ENCODE measurements at places on chromosomes 3 and 15.

GRCh38 chr3:43268636-43269035 is 17.7 kb upstream of the SNRK start:
- DNase-seq = no peak

GRCh38 chr3:47324278-47324865 is 41.6 kb downstream of the KLHL18 start:
- peak; percentile 76 for DNase-seq

DNA sequence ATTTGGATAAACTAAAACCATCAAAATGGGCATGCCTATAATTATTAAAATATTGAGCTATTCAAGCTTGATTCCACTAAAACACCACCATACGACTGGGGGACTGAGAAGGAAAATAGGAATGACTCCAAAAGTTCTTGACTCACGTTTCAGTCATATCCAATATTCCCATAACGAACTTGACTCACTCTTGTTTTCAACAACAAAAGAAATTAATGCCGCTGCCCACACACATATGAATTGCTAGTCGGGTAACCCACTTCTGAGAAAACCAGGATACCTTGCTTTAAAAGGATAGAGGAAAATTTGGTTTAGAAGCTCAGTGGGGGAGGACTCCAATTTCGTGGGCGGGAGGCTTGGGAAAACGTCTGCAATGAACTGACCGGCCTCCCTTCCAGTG is 5.2 kb downstream of the HTR3C start:
- no peak for DNase-seq

- DNase-seq = no peak
These were observed 192.4 kb upstream of the PEX5L start for GRCh38 chr3:180229113-180229512.

DNA sequence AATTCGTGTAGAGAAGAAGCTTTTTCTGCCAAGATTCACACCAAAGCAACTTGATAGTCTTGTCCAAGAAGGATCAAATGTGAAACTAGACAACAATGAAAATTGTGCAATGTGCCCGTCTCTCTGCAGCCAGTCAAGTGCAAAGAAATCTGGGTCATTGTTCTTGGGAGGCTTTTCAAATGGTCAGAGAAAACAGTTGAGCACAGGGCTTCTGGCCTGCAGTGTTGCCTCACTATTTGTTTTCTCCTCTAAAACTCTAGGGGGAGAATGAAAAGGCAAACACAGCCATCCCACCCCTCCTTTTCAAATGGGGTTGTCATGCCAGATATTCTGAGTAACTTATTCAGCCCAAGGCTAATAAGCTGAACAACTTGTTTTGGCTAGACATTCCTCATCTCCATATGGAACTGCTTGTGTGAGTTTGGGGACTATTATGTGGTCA is 417.6 kb upstream of the CDIN1 start:
- DNase-seq = no peak

DNA sequence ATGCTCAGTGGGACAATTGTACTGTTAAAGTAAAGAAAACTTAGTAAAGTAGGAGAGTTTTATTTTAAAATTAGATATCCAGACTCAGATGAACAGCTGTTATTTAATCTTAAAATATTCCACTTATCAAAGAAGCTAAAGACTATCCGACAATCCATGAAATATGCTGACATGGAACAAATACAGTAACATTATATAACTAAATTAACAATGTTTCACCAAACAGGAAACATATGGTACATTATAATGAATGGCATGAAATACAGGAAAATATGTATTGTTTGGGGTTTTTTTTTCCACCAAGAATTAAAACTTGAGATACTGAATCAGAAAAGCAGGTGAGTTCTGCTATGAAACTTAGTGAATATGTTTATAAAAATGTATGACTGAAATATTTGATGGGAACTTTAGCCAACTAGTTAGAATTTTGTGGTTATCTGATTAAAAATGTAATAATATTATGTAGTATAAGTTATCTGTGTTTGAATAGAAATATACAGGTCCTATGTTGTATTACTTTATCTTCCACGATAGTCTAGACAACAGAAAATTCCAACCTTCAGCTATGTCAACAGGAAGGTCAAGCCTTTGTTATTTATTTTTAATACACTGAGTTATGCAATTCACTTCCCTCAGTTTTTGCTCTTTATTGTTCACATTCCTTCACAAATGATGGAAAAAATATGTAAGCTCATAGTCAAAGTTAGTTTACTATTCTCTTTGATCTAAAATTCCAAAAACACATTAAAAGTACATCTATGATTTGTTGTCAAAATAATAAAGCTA is 72.7 kb downstream of the UACA start:
- no peak for DNase-seq
